ENCODE measurements at places on chromosomes 2 and 18.

- no peak for DNase-seq
Measured at GRCh38 chr2:166404831-166405568, 29.3 kb upstream of the SCN9A start.

DNA sequence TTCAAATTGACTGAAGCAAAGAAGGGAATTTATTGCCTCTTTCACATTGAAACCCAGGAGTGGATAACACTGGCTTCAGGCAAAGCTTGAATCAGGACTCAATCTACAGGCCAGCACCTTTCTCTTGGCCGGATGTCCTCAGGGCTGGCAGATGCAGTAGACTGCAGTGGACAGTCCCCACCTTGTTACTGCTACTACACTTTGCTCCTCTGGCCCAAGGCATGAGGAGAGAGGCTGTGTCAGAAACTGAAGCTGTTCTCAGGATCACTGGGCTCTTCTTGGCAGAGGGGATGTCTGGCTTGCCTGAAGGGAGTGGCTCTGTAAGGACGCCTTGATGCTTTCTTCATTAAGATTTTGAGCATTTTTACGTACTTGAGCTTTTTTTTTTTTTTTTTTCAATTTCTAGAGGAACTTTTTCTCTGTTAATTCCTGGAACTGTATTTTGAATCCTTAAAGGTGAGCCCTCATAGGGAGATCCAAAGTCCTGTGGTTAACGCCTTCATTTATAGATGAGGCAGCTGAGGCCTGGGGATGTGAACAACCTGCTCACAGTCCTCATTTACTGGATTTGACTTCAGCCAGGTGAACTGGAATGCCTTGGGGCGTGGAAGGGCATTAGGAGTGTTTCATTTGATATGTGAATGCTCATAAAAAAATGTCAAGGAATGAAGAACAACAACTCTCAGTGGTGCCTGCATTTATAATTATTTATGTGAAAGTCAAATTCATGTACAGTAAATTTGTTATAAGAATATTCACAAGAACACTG is 36.6 kb downstream of the CASP10 start:
- DNase-seq, result no peak

DNA sequence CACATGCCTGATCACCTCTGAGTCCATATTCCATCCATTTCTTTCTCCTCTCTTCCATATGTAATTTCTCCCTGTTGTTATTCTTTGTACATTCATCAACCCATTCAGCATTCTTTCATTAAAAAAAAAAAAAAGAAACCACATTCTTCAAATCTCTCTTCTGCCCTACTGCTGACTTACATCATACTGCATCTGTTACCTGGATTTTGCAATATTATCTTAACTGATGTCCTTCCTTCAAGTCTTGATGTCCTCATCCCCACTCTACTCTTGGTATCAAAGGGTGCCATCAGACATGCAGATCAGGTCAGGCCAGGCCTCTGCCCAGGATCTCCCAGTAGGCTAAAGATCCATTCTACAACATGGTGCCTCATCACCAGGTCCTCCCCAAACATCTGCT is 90.6 kb downstream of the SGPP2 start:
- no peak for DNase-seq

- DNase-seq, result no peak
Measured at GRCh38 chr2:63861220-63861822, 19.6 kb downstream of the UGP2 start.

GRCh38 chr2:145184741-145185651 is 665.1 kb upstream of the ZEB2 start:
- DNase-seq, result no peak

DNA sequence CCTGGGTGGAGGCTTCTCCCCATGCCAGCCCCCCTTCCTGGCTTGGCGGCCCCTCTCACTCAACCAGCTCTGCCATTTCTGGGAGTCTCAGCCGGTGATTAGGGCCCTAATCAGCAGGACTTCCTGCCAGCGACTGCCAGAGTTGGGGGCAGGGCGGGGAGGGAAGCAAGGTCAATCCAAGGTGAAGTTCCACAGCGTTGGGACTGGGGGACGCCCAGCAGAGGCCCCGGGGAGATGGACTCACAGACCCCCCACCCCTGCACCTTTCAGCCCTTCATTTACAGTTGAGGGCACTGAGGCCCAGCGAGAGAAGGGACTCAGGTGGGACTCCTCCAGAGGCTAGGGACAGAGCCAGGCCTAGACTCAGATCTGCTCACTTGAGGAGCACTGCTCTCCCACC is 65.3 kb downstream of the TNS1 start:
- no peak for DNase-seq

DNA sequence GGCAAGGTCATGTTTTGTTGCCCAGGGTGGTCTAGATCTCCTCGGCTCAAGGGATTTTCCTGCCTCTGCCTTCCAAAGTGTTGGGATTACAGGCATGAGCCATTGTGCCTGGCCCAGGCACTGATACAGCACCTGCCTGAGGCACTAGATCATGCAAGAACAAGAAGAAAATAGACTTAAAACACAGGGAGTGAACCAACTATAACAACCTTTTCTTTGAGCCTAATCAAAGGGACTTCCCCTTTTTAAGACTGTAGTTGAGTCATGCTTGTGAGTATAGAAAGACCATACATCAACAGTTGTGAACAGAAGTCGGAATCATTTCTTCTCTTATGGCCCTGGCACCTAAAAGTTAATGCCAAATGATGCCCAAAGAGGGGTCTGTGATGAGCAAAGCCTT is 47.9 kb upstream of the MAPRE2 start:
- no peak for DNase-seq

- no peak for DNase-seq
Measured at GRCh38 chr2:218370410-218371063, 11.5 kb upstream of the SLC11A1 start.

DNA sequence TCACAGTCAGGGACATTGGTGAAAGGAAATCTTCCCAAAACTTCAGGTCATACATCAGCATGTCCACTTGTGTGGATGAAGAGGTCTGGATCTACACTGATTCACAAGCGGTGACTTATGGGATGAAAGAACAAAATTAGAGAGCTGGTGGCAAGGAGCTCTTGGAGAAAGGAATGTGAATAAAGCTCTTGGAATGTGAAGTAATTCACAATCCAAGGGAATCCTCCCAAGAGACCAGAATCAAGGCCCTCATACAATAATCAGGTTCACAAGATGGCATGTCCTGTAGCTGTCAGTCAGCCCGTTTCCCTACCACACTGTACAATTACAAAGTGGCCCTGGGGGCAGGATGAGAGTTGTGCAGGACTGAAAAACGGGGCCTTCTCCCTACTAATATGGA is 96.2 kb downstream of the MRPS9 start:
- no peak for DNase-seq

DNA sequence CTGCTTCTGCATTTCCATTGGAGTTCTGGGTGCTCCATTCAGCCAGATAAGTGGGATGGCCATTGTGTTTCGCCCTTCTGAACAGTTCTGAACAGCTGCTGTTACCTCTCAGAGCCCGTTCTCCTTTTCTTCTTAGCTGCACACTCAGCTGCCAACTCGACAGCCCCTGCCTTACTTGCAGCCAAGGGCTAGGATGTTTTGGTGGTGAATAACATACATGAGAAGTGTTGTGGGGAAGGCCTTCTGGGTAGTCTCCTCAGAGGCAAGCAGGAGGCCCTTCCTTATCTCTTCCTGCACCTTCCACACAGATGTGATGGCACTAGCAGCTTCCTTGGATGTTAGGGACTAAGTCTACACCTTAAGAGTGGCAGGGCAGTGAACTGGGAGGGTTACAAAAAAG is 138.4 kb upstream of the NOSTRIN start:
- DNase-seq, result no peak

DNA sequence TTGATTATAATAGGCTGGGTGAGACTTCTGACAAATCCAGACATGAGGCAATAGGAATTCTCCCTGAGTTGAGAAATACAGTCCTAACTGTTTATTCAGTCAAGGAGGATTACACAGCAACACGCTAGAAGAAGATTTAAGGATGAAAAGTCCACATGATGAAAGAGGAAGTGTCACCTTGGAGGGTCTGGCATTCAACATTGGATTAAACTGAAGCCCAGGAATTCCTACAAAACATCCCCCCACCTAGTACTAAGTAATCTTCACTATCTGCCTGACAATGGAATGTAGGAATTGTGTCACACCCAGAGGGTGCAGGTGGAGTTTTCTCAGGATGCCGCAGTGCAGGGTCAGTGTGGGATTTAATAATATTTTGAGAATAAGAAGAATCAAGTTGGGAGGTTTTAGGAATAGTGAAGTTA is 142.4 kb downstream of the SOCS6 start:
- no peak for DNase-seq

GRCh38 chr2:205614965-205615364 is 67.3 kb upstream of the NRP2 start:
- DNase-seq, result no peak

- peak; percentile 12 for DNase-seq
Measured at GRCh38 chr18:48230467-48231113, 178.6 kb downstream of the ZBTB7C start.

GRCh38 chr2:200786423-200786822 is 25.3 kb upstream of the BZW1 start:
- DNase-seq, result no peak

DNA sequence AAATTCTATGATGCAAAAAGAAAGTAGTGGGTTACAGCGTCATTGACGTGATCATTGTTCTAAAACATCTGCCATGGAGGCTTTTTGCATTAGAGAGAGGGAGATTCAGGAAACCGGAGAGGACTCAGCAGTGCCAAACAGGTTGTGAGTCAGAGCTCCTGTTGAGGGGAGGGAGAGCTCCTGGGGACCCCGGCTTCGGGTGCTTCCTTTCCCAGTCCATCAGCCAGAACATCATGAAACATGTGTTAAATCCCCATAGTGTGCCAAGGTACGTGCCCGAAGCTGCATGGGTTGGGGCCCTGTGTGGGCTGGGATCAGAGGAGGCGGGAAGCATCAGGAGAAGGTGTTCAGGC is 791 bp upstream of the CYRIA start:
- no peak for DNase-seq

- DNase-seq, result no peak
Measured at GRCh38 chr2:148742373-148742772, 97.8 kb downstream of the EPC2 start.

GRCh38 chr2:12211326-12212175 is 465.1 kb downstream of the LPIN1 start:
- DNase-seq, result no peak

DNA sequence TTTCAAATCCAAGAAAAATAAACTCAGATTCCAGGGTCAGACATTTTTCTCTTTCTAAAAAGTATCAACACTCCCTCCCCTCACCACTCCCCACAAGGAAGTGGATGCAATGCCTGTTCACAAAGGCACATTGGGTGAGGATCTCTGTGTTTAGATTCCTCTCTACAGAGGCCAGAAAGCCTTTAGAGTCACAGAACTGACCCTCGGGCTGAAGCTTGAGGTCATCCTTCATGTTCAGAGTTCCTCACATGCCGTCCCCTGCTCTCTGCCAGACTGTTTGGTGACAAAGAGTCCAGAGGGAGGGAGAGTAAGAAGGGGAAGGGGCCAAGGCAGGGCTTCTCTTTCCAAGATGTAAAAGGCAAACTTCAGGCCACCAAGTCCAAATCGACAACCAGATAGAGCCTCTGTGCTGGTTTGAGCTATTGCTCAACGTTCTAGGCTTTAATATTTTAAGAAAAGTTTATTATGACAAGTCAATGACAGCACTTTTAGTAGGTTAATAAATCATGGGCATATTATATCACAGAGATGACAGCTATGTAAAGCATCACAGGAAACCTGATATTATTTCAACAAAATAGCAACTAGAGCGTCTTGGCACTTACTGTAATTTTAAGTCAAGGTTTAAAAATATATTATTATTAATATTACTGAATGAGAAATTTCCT is 269.4 kb downstream of the ETAA1 start:
- DNase-seq, result no peak

GRCh38 chr2:237056287-237056875 is 29.3 kb upstream of the COPS8 start:
- no peak for DNase-seq

GRCh38 chr2:101921319-101921952 is 70.3 kb upstream of the IL1R2 start:
- no peak for DNase-seq

DNA sequence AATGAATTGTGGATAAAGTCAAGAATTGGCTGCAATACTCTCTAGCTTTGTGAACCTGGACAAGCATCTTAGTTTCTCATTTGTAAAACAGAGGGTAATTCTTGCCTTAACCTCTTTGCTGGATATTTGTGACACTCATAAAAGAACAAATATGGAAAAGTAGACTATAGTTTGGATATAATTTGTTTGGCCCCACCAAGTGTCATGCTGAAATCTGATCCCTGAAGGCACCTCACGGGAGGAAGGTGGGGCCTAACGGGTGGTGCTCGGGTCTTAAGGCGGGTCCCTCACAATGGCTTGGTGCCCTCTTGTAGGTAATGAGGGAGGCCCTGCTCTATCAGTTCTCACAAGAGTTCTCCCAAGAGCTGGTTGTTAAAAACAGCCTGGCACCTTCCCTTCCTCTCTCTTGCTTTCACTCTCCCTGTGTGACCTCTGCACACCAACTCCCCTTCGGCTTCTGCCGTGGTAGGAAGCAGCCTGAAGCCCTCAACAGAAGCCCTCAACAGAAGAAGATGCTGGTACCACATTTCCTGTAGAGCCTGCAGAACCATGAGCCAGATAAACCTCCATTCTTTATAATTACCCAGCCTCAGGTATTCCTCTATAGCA is 37.4 kb downstream of the ARL4C start:
- DNase-seq, result peak; percentile 66

- DNase-seq, result no peak
Measured at GRCh38 chr2:191846515-191847476, at the start of gene CAVIN2. Gene CAVIN2, minus strand, starts transcription at chr2:191847088. Its CDS starts 163 bp downstream, at chr2:191846925.

DNA sequence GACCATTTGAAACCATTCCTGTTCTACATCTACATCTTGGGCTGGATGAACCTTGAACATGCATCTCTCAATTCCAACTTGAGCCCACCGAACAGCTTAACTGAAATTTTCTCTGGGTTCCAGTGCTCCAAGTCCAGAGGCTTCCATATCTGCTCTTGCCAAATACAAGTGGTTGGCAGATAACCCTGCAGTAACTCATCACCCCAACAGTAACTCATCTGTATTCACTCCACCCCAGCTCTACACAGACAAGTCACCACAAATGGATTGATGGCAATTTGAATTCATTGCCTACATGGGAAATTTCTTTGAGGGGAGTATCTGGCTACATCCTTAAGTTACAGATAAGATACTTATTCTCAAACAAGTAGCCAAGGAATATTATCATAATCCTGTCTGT is 502.4 kb upstream of the TNP1 start:
- DNase-seq, result no peak

GRCh38 chr2:137173463-137173862 is 408.1 kb downstream of the THSD7B start:
- DNase-seq, result peak; percentile 28

Measured in Jurkat, Clone E6-1 (cell line).